Stimulated activated CD4-positive, alpha-beta T cell treated with anti-CD3 and anti-CD28 coated beads, TNF-alpha, amount 100 ng/mL, for 1 hour (primary cell): ENCODE measurements at places on chromosomes 3 and 15.
A peak's percentile ranks its signal among the peaks of the same experiment; 100 is the strongest.

DNA sequence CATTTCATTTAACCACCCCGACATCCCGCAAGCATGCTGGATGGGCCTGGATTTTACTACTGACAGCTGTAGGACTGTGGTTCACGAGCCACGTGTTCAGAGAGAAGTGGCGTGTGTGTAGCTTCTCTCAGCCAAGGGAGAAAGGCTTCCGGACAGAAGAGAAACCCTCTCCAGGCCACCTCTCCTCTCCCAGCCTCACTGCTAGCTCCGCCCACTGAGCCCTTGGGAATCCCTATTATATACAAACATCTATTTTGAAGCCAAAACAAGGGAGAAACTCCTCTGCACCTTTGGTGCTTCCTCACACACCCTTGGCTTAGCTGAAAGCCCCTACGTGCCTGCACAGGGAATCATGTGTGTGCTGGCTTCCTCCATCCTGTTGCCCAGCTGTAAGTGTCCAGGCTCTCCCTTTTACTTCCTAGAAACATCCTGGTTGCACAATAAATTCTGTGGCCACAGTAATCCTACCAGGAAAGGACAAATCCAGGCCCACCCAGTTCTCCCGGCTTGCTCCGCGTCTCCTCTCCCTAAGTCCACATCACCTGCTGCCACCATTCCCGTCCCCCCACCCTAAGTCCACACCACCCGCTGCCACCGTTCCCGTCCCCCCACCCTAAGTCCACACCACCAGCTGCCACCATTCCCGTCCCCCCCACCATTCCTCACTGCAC lies 30.5 kb downstream of the PCSK6 start:
- DNase-seq: no peak

GRCh38 chr3:126528419-126528799 lies 4.5 kb downstream of the CHST13 start:
- no peak for DNase-seq

GRCh38 chr15:36484038-36484778 lies 95.2 kb upstream of the CDIN1 start:
- DNase-seq: no peak

GRCh38 chr3:58042947-58043707 lies 34.9 kb downstream of the FLNB start:
- DNase-seq: no peak

DNA sequence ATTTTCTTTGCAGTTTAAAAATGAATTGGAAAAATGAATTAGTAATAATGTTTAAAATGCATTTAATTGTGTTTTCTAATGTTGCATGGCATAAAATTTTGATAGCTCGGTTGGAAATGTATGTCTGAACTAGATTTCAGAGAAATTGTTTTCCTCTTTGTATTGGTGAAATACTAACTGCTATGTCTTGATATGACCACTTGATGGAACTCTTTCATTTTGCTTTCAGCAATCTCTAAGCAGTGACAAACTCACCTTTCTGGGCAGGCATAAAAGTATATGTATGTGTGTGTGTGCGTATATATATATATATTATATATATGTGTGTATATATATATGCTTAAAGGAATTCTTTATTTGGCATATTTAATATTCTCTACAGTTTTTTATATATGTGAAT lies 239.3 kb upstream of the ZNF717 start:
- no peak for DNase-seq

GRCh38 chr15:25894371-25894902 lies 31.3 kb upstream of the ATP10A start:
- no peak for DNase-seq

- DNase-seq: no peak
These were observed 1353.1 kb downstream of the ZPLD1 start for GRCh38 chr3:103787879-103788278.

GRCh38 chr15:52021128-52021671 lies 2.2 kb downstream of the MAPK6 start:
- peak; percentile 24 for DNase-seq
